ENCODE measurements at places on chromosomes 11 and 22.

DNA sequence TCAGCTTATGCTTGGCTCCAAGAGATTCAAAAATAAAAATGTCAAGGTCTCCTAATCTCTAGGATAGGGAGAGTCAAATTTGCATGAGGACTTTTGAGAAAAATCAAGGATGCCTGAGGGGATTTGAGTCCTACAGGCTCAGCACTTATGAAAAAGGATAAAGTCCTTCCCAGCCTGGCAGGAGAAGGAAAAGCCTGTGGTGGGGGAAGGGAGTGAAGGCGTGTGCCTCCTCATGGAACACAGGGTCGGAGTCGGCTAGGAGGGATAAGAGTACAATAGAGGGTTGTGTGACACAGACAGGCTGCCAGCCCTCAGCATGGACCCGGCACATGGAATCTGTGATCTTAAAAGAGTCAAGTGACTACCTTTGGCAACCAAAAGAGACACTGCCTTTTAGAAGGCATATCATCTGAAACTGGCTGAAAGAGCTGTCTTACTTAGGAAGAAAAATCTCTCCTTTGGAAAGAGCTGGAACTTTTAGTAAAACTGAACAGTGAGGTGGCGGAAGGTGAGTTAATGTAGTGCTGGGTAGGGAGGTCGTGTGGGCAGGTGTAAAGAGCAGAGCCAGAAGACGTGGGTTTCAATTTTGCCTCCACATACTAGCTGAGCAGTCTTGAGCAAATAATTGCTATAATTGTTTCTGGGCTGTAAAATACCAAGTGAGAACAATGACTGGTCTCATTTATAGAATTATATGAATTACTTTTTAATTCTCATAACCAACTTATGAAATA, 58.8 kb upstream of the RDX start:
- no peak for DNase-seq

DNA sequence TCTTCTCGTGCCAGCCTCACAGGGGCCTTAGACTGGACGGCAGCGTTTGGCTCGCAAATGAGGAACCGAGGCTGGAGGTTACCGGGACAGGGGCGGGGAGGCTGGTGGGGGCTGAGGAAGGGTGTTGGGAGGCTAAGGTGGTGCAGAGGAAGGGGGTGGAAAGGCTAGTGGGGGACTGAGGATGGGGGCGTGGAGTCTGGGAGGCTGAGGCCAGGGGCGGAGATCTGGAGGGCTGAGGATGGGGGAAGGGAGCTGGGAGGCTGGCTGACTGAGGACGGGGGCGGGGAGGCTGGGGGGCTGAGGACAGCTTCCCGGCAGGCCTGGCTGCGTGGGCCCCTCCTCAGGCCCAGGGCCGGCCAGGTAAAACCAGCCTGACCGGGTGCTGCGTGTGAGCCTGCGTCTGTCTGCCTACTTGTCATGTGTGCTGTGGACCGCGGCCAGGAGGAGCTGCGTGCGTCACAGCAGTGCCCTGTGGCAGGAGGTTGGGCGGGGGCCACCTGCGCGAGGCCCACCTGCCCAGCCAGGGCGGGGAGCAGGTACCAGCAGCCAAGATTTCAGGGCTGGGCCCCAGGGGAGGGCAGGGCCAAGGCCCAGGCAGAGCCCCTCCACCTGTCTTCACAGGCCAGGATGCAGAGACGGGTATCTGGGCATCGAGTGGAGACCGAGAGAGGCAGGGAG, 9.4 kb upstream of the PIM3 start:
- no peak for DNase-seq

- DNase-seq = peak; percentile 38
Observed at GRCh38 chr22:30250661-30251267, 4.2 kb upstream of the LIF start.

- DNase-seq = no peak
Observed at GRCh38 chr11:118898400-118899295, 15.0 kb downstream of the CXCR5 start.

GRCh38 chr22:34834059-34834458, 231.9 kb upstream of the ISX start:
- no peak for DNase-seq

GRCh38 chr22:19880786-19881569, 26.3 kb upstream of the GNB1L start:
- peak; percentile 98 for DNase-seq

GRCh38 chr11:10784232-10785145, 24.2 kb downstream of the EIF4G2 start:
- DNase-seq = no peak

GRCh38 chr11:114272311-114272710, 23.9 kb upstream of the NNMT start:
- DNase-seq = no peak

DNA sequence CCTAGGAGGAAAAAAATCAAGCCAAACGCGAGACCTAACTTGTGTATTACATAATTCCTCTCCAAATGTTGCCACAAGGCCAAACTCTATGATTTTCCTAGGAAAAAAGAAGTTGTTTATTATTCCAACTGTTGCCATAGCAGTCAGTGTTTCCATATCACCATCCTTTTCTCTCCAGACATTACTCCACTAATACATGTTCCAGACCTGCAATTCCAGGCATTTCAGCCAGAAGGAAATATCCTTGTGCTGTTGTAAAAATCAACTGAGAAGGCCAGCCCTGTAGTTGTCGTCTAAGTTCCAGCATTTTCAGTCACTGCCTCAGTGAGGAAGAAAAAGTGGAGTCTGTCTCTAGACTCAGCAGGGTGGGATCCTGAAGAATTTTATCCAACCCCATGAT, 33.1 kb upstream of the PAMR1 start:
- DNase-seq = peak; percentile 75

DNA sequence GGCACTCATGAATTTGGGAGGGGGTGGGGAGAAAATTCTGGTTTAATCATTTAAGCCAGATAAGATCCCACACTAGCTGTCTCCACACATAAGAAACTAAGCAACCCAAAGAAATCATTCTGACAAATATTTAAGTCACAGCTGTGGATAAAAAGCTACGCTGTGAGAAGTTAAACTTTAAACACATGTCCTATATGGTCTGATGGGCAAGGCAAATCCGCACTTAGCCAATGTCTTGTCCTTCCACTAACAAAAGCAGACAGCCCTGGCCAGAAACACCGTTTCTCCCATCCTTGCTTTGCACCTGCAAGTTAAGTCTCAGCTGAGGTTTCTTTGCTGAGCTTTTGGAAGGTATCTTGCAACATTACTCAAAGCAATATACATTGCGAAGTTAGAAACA, 68.0 kb downstream of the ETS1 start:
- no peak for DNase-seq

DNA sequence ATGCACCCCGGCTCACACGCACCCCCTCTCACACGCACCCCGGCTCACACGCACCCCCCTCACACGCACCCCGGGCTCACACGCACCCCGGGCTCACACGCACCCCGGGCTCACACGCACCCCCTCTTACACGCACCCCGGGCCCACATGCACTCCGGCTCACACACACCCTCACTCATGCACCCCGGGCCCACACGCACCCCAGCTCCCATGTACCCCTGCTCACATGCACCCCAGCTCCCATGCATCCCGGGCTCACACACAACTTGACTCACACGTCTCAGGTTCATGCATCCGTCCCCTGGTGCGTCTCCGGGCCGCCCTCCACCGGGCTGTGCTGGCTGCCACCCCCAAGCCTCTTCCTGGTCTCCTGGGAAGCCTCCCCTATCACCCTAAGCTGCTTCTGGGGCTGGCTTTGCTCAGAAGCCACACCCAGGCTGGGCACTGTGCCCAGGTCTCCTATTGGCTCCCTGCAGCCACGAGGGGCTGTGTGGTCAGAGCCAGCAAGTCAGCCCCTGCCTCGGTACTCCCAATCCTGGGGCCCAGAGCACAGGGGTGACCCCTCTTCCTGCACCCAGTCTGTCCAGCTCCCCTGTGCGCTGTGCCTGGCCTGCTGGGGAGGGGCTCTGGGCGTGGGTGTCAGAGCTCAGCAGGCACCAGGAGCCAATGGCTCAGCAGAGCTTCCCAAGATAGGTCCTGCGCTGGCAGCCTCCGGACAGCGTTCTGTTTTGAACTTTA, 16.9 kb downstream of the TSPAN4 start:
- peak; percentile 67 for DNase-seq

DNA sequence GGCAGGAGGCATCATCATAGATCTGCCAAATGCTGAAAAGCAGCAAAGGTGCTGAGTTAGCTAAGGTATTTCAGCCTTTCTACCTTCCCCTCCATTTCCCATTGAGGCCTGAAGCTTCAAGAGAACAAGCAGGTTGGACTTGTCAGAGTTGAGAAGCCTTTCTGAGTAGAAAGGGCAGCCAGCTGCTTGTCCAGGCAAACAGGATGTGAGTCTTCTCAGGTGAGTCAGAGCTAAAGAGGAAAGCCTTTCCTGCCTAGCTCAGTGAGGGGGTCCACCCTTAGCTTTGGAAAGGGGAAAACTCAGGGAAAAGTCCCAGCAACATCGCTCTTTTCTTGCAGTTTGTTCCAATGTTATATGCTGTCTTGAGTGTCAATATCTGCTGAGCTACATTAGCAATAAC, 13.2 kb upstream of the MPZL2 start:
- peak; percentile 4 for DNase-seq

DNA sequence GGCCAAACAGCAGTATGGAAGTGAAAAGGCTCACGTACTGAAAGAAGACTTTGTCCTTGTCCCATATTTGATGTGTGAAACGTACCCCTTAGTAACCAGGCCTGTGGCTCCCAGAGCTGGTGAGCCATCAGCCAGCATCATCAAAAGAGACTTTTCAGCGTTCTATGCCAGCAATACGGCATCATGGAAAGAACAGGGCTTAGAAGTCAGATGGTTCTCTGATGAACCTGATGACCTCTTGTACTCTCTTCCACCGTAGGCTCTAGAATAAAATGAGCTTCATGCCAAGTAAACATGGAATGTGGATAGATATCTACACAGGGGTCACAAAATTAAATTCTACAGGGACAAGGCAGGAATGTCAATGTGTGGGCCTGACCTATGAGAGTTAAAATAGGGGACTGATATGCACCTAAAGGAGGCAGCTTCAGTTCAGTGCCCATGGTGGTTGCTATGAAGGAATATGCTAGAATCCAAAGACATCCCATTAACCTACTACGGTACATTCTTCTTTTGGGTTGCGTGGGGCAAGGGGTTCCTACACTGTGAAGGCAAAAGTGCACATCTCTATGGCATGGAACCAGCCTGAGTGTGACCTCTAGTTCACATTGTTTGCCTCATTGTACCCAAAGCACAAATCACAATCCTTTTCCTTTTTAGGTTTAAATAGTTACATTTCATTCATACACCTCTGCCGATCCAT, 130.6 kb downstream of the ETS1 start:
- no peak for DNase-seq

DNA sequence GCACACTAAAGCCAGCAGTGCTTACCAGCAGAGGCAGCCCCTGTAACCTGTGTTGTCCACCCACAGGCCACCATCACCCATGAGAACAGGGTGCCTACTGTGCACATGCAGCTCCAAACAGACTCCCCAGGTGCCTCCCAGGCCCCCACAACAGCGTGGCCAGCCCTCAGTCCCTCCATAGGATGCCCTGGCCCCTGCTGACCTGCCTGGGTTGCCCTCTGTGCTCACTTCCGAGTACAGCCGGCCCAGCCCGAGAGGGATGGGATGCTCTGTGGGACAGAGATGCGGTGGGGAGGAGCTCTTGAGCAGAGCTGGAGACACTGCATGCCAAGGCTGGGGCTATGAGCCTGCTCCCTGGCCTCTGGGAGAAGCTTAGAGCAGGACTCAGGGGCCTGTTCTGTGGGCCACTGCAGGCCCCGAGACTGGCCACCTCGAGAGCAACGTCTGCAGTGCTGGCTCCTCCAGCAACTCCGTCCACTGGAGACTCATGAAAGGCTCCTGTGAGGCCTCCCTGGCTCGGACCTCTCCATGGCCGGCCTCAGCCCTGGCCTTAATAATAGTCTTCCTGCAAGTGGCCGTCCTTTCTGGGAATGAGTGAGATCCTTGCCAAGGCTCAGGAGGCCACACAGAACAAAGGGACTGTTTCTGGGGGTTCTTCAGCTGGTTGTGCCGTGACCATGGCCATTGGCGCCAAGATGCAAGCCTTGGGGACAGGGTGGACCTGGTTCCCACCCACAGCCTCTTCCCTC, 27.0 kb downstream of the FADS2 start:
- no peak for DNase-seq

DNA sequence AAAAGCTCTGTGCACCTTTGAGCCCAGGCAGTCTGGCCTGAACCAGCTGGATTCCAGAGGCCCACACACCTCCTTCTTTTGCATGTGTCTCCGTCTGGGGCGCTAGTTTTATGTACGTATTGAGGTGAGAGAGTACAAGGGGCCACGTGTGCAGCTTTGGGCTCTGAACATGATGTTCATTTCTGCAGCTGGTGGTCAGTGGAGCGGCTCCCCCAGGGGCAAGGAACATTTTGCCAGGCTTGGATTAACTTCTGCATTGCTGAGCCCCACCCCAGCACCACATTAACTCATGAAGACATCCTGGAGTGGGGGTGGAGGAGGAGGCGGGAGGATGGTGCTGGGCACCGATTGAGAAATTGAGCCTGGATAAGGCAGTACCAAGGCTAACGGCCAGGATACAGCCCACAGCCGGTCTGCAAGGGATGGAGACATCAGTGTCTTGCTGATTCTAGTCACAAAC, 13.8 kb downstream of the USP2 start:
- DNase-seq = no peak

DNA sequence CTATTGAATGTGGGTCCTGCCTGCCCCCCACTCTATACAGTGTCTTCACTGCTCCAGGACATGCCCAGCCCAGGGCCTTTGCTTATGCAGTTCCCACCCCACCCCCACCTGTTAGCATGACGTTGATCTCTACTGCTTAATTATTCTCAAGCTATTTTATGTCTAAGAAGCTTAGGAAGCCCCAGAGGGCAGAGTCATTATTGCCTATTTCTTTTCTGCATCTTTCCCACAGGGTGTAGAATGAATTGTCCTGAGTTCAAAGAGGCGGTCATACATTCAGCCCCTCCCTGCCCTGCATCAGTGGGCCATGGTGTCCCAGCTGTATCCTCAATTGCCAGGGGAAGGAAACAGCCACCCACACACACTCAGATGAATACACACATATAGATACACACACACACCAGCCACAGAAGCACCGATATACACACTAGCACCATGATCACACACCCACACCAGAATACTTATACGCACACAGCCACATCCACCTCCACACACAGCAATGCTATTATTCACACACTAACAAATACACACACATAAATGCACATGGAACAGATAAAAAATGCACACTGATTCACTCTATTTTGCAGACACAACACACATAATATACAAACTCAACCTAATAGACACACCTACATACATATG, 1.5 kb downstream of the PDE2A start:
- no peak for DNase-seq

GRCh38 chr11:134752526-134752925, 340.5 kb upstream of the B3GAT1 start:
- no peak for DNase-seq

GRCh38 chr11:120696597-120697218, 185.2 kb downstream of the GRIK4 start:
- no peak for DNase-seq

- peak; percentile 64 for DNase-seq
Observed at GRCh38 chr11:122727101-122727929, 71.8 kb downstream of the UBASH3B start.

GRCh38 chr11:119854521-119854920, 125.5 kb upstream of the NECTIN1 start:
- DNase-seq = no peak

- DNase-seq = peak; percentile 31
Observed at GRCh38 chr22:38353142-38353629, 36.0 kb upstream of the CSNK1E start.
